ENCODE measurements at places on chromosomes 5 and 9.

GRCh38 chr5:141821430-141821925 lies 56.7 kb downstream of the PCDH1 start:
- DNase-seq = no peak

- no peak for DNase-seq
Observed at GRCh38 chr5:181164076-181164952, 16.9 kb downstream of the OR2V2 start.

DNA sequence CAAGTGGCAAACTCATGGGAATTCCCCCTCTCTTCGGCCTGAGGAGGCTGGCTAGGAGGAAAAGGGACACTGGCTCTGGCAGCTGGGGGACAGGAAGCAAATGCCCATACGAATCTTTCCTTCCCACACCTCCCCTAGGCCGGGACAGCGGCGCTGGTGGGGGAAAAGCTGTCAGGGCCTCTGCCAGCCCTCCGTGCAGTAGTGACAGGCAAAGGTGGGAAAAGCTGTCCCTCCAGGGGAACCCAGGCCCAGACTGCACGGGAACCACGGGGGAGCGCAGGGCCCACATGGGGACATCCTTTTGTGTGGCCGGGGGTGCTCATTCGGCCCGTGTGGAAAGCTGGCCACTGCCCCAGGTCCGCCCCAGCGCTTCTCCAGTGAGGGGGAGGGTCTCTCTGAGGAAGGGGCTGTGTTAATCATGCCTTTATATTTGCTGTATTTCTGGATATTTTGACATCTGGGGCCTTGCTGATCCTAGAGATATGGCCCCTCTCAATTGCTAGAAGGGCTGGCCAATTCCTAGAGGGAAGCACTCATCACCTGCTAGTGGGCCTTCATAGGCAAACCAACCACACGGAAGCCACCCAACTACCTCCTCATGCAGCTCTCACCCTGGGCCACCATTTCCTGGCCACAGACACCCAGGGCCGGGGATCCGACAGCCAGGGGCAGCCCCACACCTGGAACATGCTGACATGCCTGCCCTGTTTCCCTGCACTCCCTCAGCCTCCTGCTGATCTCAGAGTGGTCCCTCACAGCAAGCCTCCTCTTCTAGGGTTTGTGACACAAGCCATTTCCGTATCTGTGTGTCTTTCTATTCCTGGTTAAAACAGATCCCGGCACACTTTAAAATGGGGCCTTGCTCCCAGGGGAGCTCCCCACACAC lies 138.8 kb downstream of the ROR2 start:
- DNase-seq = no peak

GRCh38 chr9:121556580-121556979 lies 56.9 kb upstream of the GGTA1 start:
- no peak for DNase-seq

DNA sequence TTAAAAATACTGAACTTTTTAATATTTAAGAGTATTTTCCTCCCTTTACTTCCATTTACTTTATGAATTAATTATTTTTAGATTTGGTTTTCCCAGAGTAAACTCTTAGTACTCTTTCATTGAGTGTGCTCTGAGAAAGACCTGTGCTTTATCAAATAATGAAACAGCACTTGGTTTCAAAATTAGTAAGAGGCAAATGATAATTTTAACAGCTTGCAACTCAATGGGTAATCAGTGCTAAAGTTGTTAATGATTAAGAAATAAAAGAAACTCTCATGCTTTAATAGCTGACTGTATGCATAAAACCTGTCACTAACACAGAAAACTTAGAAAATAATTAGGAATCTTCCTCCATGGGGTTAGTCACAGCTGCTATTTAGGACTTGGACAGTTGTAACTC lies 244.4 kb downstream of the RFX3 start:
- no peak for DNase-seq

GRCh38 chr9:80954521-80954920 lies 734.8 kb downstream of the TLE1 start:
- no peak for DNase-seq

- no peak for DNase-seq
Observed at GRCh38 chr5:134504629-134505300, 20.7 kb upstream of the JADE2 start.
